ENCODE measurements at places on chromosomes 2 and 18. TPM values are rescaled to one million over a fixed set of nuclear protein-coding genes. Genes with fewer than 3 reads are reported as not detected.

Gene CCL20
- 0.60 TPM for polyA plus RNA-seq

Gene TRABD2A
- polyA plus RNA-seq, result 1.6 TPM

Gene B3GNT7
- polyA plus RNA-seq, result 0.07 TPM

Gene CNDP1
- polyA plus RNA-seq, result not detected

Gene CHAC2
- 11.1 TPM for polyA plus RNA-seq

Gene NTSR2
- not detected for polyA plus RNA-seq

Gene IMPA2
- polyA plus RNA-seq, result 35.0 TPM

Gene MRPL19
- 50.3 TPM for polyA plus RNA-seq

Gene KHK
- 5.0 TPM for polyA plus RNA-seq

Gene DSG1
- polyA plus RNA-seq, result 0.07 TPM

Gene SCYGR4
- polyA plus RNA-seq, result not detected

Gene TRIM54
- polyA plus RNA-seq, result not detected

Gene ELOA2
- polyA plus RNA-seq, result not detected

Gene PXDN
- polyA plus RNA-seq, result 26.9 TPM

Gene DLGAP1
- not detected for polyA plus RNA-seq

All from foreskin keratinocyte (primary cell).